ENCODE measurements at places on chromosomes 13 and 19. TPM values are rescaled to one million over a fixed set of nuclear protein-coding genes. Genes with fewer than 3 reads are reported as not detected.

- no peak for DNase-seq
Observed at GRCh38 chr13:76711550-76712182, 174.5 kb downstream of the KCTD12 start.

DNA sequence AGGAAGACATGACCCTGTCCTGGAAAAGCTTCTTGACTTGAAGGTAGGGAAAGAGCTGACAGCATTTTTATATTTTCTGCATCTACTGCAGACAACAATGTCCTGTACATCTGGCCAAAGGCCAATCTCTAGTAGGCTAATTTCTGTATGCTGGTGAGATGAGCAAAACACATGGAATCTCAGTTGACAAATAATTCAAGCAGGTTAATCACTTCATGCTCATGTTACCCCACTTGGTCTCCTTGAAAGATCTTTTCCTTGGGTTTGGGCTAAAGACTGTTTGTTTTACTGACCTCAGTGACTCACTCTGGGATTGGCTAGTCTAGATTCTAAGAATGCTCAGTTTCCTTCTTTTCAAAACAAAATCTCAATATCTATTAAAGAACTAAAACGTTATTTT, 298.8 kb downstream of the LMO7 start:
- DNase-seq, result no peak

DNA sequence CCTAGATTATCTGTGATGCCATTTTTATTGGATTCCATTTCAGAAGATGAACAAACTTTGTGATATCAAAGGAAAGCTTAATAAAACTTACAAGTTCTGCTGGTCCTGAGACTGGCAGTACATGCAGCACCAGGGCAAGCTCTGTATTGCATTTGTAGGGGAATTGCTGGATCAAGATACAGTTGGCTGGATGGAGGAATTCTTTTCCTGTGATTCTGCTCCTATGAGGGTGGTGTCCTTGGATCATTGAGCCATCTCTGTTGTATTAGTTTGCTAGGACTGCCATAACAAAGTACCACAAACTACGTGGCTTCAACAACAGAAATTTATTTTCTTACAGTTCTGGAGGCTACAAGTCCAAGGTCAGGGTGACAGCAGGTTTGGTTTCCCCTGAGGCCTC, 33.9 kb upstream of the CSNK1A1L start:
- no peak for DNase-seq

DNA sequence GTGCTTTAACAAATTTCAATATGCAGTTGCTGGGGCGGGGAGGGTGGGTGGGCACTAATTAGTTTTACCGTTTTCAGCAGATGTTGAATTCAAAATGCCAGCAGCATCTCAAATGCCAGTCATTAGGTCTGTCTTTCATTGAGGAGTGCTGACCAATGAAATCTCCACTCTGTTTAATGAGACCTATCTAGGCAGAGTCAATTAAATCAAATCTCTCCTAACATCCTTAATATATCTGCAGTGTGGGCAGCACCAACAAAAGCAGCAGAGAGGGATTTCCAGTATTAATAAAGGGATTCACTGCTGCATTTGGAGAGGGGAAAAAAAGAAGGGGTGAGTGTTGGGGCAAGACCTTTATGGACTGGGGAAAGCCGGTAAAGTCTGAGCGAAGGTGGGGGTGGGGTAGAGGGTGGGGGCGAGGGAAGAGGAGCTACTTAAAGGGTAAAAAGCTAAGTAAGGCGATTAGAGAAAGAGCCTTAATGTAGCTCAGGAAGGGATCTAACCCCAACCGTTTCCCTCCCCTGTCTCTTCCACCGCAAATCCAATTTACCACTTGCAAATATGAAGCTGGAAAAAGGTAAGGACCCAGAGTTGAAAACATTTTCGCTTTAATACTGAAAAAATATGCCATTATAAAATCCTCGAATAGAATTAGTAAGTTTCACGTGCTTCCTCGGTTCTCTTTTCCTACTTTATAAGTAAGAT, 4.5 kb downstream of the SLITRK1 start:
- DNase-seq, result no peak

DNA sequence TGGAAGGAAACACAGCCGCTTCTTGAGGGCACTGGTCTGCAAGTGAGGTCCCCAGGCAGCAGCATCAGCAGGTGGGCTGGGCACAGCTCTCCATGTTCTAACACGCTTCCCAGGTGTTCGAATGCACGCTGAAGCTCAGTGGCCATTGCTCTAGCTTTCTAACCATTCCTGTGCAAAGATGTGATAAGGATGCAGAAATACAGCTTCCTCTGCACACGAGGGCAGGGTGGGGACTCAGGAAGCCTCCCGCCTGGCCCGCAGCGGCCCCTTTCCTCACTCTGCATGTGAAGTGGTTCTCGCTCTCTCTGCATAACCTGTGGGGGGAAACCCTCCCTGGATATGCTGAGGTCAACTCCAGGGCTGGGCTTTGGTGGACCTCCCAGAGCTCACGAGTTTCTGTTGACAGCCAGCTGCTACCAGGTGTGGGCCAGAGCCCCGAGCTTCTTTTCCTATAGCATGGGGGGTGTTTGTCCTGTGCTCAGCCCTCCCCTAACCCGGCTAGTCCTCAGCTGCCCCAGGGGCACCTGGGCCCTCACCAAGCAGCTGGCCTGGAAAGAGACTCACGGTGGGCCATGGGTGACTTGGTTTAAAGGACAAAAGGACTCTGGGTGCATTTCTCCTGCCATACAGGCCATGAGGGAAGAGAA, 168.2 kb downstream of the TEX29 start:
- no peak for DNase-seq

DNA sequence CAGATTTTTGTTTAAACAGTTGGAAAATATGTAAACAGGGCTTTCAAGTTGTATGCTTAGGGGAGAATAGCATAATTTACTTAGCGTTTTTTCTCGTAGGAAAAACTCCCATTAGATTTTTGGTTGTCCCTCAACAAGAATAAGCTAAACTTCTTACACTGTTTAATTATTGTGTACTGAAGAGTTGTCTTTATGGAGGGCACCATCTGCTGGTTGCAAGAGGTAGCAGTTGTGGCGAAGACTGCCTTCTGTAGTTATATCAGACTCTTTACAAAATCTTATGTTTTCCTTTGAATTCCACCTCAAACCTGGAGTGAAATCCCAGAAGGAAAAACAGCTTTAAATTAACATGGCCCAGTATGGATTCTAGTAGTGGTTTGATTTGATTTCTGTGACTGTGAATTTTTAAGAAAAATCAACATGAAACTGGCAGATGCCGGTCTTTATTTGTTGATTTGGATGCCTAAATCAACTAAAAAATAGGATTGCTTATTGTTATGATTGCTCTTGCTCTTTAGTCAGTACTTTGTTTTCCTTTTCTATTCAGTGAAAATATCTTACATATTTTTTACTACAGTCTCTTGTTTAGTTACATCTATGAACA, 53.4 kb downstream of the PDS5B start:
- peak; percentile 30 for DNase-seq

- DNase-seq, result no peak
Observed at GRCh38 chr13:38045278-38046048, 175.9 kb upstream of the TRPC4 start.

DNA sequence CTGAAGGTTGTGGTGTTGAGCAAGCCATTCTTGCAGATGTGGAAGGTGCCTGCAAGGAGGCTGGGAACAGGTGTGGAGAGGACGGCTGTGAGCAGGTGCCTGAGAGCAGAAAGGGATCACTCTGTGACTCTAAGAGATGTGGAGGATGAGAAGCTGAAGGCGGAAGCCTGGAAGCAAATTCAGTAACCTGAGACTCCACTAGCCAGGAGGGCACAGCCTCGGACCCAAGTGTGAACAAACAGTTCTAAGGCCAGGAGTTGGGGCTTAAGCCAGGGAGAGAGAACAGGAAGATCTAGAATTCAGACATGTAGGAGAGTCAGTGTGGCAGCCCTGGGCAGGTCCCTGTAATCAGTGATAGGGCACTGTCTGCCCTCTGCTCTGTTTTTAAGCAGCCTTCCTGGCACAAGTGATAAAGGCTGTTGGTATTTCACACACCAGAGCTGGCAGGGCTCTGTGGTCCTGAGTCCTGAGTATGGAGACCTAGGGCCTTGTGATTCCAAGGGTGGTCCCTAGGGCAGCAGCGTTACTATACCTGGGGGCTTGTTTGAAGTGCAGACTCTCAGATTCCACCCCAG, 131.3 kb downstream of the SLC7A1 start:
- DNase-seq, result no peak

DNA sequence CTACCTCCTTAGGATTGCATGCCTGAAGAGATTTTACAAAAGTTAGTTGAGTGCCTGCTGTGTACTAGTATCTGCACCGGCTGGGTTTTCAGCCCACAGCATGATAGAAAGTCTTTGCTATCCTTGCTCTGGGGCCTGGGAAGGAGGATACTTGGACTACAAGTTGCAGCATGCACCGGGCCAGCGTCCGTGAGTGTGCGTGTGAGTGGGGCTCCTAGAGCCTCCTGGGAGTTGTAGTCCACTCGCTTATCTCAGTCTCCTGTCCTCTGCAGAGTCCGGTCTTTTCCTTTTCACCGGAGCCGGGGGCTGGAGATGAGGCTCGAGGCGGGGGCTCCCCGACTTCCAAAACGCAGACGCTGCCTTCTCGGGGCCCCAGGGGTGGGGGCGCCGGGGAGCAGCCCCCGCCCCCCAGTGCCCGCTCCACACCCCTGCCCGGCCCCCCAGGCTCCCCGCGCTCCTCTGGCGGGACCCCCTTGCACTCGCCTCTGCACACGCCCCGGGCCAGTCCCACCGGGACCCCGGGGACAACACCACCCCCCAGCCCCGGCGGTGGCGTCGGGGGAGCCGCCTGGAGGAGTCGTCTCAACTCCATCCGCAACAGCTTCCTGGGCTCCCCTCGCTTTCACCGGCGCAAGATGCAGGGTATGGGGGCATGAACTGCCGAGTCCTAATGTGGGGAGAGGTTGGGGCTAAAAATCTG, 20.6 kb downstream of the BRSK1 start:
- DNase-seq, result no peak

DNA sequence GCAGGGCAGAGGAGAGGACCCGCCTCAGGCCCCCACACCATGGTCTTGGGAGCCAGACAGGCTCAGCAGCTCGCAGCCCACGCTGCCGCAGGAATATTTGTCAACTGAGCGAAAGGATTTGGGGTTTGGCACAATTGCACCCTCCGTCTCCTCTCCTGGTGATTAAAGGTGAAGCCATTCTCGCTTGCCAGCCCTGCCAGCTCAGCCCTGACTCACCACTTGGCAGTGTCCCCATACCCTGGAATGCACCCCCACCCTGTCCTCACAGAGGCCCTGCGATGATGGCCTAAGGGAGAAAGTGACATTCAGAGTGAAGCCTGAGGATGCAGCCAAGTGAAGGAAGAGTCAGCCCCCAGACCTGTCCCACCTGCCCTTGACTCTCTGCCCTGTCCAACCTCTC, 18.8 kb downstream of the CYTH2 start:
- DNase-seq, result peak; percentile 81

DNA sequence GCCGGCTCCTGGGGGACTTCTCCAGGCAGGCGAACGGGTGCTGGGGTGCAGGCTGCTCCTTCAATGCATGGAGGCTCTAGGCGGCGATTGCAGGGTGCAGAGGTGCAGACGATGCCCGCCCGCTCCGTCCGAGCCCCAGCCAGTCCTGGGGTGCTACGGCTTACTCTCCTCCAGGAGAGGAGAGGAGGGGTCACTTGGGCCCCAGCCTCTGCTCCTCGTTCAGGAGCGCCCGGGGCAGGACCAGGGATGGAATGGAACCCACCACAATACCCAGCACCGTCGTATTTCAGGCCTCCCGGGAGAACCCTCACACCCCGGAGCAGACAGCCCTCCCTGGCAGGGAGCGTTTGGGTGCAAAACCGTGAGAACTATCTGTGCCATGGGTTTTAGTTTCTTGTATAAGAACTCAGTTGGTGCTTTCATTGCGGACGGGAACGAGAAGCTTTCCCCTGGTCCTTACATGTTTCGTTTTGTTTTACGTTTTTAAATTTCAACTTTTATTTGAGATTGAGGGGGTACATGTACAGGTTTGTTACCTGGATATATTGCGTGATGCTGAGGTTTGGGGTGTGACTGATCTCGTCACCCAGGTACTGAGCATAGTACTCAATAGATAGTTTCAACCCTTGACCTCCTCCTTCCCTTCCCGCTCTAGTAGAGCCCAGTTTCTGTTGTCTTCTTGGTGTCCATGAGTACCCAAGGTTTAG, 46.8 kb downstream of the ARHGEF18 start:
- DNase-seq, result no peak

DNA sequence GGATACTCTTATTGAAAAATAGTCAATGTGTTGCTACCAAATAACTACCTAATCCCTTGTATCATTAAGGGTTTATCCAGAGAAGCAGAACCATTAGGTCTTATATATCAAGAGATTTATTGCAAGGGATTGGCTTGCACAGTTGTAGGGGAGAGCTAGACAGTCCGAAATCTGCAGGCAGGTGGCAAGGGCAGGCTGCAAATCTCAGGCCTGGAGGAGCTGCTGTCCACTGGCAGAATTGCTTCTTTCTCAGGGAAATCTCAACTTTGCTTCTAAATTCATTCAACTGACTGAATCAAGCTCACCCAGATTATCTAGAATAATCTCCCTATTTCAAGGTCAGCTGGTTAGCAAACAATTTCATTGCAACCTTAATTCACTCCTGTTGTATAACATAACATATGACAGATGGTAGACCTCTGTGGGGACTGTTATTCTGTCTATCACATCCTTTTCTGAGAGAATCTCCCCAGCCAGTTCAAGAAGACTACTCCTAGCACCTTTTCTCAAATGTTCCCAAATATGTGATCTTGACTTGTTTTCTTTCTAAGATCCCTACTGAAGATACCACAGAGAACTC, 194.2 kb downstream of the NHLRC3 start:
- DNase-seq, result no peak

- DNase-seq, result no peak
Observed at GRCh38 chr13:24308488-24309020, 826 bp upstream of the C1QTNF9 start.

GRCh38 chr13:97057176-97057575, 62.9 kb upstream of the OXGR1 start:
- DNase-seq, result no peak

DNA sequence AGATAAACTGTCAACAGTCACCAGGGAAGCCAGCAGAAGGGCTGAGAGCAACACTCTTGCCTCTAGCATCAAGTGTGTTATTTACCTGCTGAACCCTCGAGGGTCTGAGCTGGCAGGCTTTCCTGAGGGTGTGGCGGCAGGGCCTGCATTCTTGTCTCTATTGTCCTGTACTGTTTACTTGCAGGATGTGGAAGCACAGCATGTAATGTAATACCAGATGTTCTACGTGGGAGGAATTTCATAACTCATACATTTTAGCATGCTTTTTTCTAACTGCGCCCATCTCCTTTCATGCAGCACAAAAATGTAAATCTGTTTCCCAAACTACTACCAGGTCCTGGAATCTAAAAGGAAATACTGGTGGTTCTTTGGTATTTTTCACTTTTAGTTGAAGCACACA, 153.1 kb downstream of the RGCC start:
- DNase-seq, result no peak

GRCh38 chr19:38792250-38793111, 3.5 kb downstream of the LGALS7B start:
- DNase-seq, result no peak

GRCh38 chr13:53237696-53238095, 209.1 kb downstream of the OLFM4 start:
- no peak for DNase-seq

GRCh38 chr19:51726049-51726448, 2.3 kb upstream of the HAS1 start:
- no peak for DNase-seq

Gene MAST3
- total RNA-seq, result 13.1 TPM

Gene ZNF98
- total RNA-seq, result not detected

Gene PROZ
- not detected for total RNA-seq

Gene NLRP4
- total RNA-seq, result not detected

Gene SOX1
- total RNA-seq, result not detected

Gene SH2D3A
- total RNA-seq, result 2.2 TPM

Gene GPC6
- total RNA-seq, result 4.8 TPM

Gene EFNA2
- total RNA-seq, result 7.8 TPM

Gene ELOF1
- total RNA-seq, result 62.2 TPM

Gene AMH
- total RNA-seq, result 21.9 TPM

Gene HCN2
- 15.1 TPM for total RNA-seq

Gene KLK4
- total RNA-seq, result not detected

Gene CCL25
- not detected for total RNA-seq

All from Panc1 (cell line).